K562 (cell line): ENCODE measurements at places on chromosomes 12 and 14. TPM values are rescaled to one million over a fixed set of nuclear protein-coding genes. Genes with fewer than 3 reads are reported as not detected.

The ZFYVE21 gene
- polyA plus RNA-seq: 23.1 and 25.5 TPM in 2 replicates

DNA sequence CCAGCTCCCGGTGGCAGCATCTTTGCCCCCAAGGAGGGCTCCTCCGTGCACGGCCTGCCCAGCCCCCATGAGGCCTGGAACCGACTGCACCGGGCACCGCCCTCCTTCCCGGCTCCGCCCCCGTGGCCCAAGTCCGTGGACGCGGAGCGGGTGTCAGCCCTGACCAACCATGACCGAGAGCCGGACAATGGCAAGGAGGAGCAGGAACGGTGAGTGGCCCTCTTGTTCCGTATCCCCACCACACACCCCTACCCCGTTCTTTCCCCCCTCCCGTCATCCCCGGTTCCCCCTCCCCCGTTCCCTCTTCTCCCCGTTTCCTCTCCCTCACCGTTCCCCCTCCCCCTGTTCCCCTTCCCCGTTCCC, 28.3 kb downstream of the LRCOL1 start:
- no peak for DNase-seq

- DNase-seq: no peak
Observed at GRCh38 chr12:31722580-31722979, 6.2 kb downstream of the AMN1 start.

- no peak for DNase-seq
Observed at GRCh38 chr12:53725824-53726223, 1.4 kb downstream of the CALCOCO1 start.

GRCh38 chr12:8917031-8917430, 2.7 kb downstream of the PHC1 start:
- no peak for DNase-seq

The FAM222A gene
- polyA plus RNA-seq: 0.11 and 0.36 TPM in 2 replicates
